ENCODE measurements at places on chromosomes 12 and 14.
A peak's percentile ranks its signal among the peaks of the same experiment; 100 is the strongest.

DNA sequence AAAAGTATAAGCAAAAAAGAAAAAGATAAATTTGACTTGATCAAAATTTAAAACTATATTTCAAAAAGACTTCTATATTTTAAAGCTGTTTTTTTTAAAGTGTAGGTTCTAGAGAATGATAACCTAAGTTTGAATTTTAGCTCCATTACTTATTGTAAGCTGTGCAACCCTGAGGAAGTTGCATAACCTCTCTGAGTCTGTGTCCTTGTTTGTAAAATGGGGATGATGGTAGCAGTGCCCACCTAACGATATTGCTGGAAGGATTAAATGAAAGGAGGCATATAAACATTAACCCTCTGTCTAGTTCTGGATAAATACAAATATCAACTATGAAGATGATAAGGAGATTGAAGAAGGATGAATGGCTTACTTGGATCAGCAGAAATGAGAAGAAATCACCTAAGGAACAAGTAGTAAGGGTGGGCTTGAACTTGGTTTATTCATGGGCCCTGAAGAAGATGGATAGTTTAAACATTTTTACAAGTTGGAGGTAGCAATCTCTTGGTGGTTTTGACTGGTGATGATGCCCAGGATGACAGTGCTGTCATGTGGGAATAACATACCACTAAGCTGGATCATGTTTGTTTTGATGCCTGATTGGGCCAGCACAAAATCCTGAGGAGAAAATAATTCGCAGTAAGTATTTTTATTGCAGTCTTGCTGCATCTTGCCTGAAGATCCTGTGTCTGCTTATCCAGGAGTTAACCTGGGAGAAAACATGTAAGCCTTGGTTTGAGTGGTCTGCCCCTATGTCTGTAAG lies 35.0 kb downstream of the TXNRD1 start:
- DNase-seq: no peak

GRCh38 chr14:78448164-78449094 lies 278.3 kb downstream of the NRXN3 start:
- no peak for DNase-seq

DNA sequence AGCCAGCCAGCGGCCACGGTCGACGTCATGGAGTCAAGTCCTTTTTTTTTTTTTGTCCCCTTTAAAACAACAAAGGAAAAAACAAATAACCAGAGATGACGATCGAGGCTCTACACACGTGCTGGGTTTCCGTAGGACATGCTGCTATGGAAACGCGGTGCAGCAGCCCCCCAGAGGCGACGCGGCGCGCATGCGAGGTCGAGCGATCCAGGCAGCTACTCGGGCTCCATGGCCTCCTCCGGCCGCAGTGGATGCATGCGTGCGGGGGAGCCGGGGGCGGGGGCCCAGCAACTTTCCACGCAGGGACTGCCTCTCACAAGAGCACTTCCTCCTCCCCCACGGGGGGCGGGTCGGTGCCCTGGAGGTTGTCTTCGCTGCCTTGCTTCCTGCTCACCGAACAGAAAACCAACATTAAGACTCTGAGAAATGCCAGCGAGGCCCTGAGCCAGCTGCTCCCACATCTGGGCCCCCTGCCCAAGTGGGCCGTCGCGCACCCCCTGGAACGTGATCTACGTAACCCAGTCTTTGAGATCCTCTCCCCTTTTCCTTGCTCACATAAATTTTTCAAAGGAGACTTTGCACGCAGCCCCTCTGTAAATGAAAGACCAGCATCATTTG lies 30.7 kb downstream of the P2RX4 start:
- DNase-seq: no peak

DNA sequence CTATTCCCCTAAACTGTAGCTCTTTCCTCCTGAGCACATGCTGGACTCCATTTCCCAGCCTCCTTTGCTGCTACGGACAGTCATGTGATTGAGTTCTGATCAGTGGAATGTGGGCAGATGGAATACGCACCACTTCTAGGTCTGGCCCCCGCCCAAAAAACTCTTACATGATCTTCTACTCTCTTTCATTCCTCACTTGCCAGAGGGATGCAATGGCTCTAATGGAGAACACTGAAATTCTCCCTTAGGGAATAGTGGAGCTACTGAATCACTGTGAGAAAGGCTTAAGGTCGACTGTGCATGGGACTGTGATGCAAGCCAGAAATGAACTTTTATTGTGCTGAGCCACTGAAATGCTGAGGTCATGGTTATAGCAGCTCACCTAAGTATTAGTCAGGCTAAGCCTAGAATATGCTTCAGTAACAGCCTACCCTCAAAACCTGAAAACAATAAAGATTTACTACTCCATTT lies 13.0 kb upstream of the TMED2 start:
- peak; percentile 80 for DNase-seq
